Hippocampal formation (tissue), 2 donors: ENCODE measurements at places on chromosomes 12 and 14.

DNA sequence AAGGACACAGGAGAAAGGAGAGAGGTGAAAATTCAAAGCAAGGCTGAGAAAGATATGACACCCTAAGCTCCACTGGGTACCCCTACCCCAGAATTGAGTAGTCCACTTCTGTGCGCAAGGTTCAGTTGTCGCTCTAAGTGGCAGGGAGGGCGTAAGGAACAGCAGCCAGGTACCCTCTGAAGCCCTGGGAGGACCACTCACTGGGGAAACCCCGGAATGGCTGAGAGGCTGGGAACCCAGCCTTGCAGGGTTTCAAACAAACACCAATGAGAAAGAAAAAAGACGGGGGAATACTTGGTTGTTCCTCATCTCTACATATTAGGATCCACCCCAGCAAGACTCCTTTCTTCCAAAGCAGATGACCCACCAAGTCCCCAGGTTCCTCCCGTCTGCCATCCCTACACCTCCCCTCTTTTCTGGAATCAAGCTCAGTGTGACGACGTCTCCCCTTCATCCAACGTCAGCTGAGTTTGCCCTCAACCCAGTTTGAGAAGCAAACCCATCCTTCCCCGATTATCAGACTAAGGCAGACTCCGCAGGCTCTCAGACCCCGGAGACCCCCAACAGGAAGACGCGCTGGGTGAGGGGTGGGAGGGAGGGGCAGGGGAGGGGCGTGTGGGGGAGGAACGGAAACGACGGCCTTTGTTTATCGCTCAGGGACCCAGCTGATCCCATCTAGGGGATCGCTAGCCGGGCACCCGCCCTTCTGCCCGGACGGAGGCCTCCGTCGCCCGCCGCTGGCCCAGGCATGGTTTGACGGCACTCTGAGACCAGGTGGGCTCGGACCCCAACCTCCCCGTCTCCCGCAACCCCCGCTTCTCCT is 795 bp downstream of the LMBR1L start:
- no peak for DNase-seq

DNA sequence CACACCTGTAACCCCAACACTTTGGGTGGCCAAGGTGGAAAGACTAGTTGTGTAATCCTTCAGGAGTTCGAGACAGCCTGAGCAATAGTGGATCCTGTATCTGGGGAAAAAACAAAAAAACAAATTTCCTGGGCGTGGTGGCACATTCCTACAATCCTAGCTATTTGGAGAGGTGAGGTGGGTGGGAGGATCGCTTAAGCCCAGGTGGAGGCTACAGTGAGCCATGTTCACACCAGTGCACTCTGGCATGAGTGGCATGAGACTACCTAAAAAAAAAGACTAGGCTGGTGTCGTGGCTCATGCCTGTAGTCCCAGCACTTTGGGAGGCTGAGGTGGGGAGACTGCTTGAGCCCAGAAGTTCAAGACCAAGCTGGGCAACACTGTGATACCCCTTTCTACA is 17.2 kb downstream of the PTGES3 start:
- no peak for DNase-seq

DNA sequence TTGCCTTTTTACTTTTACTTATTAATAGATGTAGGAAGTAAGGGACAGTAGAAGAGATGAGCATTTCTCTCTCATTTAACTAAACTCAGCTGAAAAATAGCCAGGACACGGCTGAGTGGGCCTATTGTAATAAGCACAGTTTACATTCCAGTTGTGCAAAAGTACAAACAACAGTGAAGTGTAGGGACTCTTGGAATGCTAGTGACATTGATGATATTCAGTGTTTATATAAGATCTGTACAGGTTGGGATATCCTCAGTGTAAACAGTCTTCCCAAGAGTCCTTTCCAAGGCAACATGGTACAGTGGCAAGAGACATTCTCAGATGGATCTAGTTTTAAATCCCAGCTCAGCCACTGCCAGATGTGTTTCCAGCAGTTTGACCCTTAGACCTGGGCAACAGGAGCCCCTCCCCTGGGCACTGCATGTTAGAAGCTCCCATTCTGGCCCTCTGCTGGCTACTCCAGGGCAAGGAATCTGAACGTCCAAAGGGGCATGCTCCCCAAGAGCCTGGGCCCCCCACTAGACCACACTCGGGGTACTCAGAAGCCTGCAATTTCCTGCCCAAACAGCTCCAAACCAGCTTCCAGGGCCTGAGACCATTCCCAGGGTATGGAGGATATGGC is 55.3 kb downstream of the STAB2 start:
- DNase-seq, result no peak

DNA sequence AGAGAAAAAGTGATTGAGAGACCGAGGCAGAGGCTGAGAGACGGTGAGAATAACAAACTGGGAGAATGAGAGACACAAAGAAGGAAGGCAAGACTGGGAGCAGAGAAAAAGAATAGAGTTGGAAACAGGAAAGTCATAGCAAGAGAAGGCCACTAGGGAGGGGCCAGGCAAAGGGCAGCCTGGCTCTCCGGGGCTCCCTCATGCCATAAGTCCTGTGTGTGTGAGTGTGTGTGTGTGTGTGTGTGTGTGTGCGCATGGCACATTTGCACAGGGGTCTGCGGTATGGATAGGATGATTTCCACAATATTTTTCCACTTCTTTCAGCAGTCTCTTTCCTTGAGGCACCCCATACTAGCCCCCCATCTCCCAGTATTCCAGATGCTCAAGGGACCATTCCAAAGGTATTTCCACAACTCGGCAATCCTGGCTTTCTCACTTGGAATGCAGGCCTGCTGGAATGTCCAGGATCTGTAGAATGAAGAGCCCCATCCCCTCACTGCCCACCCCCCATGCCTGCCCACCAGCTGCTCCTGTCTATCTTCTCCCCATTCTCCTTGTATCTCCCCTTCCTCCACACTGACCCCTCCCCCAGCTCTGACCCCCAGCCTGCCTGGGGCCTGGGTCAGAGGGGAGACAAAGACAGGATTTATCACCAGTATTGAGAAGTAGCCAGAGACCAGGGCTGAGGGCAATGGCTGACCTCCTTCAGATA is 9.0 kb downstream of the GPR84 start:
- DNase-seq, result no peak

DNA sequence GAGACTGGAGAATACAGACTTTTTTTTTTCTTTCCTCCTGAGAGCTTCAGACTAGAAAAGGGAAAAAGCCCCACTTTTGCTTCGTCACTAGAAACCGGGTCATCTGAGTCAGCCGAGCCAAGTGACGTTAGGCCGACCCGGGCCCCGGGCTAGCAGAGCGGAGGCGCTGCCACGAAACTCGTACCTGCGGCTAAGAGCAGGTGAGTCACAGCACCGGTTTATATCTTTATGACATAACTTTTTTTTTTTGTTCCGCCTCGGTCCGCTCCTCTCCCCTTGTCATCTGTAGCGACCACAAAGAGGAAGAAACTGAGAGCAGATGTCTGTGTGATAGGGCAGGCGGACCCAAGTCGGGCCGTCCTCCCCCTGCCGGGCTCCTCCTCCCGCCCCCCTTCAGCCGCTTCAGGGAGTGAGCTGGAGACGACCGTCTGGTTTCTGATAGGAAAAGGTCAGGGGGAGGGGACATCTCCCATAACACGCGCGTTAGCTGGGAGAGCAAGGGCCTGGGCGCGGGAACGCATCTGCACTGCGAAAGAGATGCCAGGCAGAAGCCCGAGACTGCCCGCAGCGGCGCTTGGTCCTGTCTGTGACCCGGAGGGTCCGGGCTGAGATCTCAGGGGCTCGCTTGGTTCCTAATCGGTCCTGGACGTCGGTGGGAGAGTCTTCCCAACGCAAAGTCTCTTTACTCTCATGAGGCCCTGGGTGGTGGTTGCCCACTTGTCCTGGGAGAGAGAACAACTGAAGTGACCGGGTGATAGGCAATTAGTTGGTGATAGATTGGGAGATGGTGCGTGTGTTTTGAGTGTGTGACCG is 586 bp downstream of the TTC6 start:
- no peak for DNase-seq

DNA sequence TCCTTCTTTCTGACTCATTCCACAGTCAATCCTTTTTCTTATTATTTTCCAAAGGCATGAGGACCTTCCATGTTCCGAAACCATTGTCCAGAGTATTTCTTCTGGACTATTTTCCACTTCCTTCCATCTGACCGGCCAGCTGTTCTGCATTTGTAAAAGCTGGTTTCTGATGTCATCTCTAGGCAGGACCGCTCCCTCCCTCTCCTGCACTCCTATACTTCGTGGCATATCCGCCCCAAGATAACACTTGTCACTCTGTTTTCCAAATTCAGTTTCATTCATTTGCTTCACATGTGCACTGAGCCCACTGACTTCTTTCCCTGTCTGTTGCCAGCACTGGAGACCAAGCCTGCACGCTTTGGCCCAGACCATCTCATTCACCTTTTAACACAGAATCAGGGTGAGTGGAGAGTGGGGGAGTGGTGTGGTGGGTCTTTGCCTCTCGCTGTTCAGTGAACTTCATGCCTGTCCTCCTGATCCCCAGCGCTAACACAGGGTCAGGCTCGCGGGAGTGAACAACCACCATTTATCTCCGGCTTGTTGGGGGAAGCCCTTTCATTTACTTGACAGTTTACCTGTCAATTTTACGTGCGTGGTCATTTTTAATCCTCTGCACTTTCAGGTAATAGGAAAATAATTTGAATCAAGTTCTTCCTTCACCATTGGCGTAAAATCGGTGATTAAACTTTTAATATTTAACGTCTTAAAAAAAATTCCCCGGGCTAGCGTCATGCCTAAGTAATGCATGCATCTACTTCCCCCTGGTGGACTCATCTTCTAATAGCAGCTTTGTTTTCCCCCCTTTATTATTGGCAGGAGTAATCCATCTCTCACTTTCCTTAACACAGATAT is 52.5 kb downstream of the C12orf75 start:
- DNase-seq, result peak; percentile 53

GRCh38 chr12:89857652-89858274 is 149.1 kb upstream of the ATP2B1 start:
- no peak for DNase-seq

DNA sequence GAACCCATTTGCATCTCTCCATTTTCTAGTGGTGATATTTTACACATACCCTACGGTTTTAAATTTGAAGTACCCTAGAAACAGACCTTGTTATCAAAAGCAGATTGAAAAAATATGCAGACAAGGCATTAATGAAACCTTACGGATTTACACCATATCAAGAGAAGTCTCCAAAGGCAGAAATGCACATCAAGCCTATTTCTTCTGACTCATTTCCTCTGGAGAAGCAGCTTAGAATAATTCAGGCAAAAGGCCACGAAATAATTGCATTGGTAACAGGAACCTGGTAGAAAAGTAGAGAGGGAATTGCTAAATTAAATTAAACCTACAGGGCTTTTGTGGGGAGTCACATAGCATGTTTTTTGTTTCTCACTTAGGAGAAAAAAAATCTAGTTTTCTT is 34.7 kb downstream of the KICS2 start:
- no peak for DNase-seq

GRCh38 chr12:16955083-16955657 is 349.2 kb upstream of the LMO3 start:
- DNase-seq, result no peak

- DNase-seq, result no peak
These were observed 1.3 kb upstream of the GNG2 start for GRCh38 chr14:51859131-51859530.

GRCh38 chr12:93702707-93703315 is 25.6 kb downstream of the CRADD start:
- no peak for DNase-seq

DNA sequence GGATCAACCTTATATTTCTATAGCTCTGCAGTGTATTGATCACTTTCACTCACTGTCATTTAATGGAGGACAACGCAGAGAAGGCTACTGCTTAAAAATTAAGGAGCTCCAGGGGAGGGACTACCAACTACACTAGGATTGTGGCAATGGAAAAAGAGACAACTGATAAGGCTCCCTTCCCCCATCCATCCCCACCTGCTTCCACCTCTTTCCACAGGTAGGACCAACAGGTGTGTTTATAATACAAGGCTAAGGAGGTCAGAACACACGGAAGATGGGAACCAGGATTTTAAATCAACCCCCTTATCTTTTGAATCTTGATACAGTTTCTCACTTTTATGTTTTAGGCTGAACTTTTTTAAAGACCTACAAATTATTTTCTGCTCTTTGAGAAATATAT is 90.8 kb downstream of the STAB2 start:
- DNase-seq, result no peak

- no peak for DNase-seq
These were observed 96.9 kb downstream of the SYNE3 start for GRCh38 chr14:95419569-95419968.

- no peak for DNase-seq
These were observed 5.2 kb downstream of the ZBTB42 start for GRCh38 chr14:104805941-104806624.

- DNase-seq, result no peak
These were observed 693 bp downstream of the MAP3K9 start for GRCh38 chr14:70808416-70809224.

- no peak for DNase-seq
These were observed 17.3 kb downstream of the IRF2BPL start for GRCh38 chr14:77011245-77011644.

GRCh38 chr12:27896419-27896990 is 76.0 kb downstream of the PTHLH start:
- DNase-seq, result no peak

- DNase-seq, result no peak
These were observed 1011.8 kb downstream of the TMEM121 start for GRCh38 chr14:106538201-106538600.

DNA sequence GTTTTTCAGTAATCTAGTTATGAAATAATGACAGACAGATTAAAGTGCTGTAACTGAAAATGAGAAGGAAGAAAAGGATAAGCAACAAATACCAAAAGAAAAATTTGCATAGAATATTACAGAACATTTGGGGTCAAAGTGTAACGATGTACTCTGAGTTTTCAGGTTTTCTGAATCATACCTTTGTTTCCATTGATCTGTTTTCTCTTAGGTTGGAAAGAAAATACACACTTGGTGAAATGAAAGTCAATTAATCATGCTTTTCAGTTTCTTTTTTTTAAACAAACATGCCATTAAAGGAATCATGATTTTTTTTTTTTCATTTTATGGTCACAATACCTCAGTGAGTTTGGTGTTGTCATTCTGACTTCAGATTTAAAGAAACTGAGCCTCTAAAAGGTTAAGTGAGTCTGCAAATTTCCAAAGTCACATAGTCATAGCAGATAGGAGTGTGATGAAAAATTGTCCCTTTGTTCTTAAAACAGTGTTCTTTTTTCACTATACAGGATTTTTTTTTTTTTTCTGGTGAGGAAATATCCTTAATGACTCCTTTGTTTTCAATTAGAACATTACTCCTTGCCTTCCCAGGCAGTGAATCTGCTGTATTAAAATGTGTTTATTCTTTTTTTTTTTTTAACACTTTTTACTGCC is 35.9 kb upstream of the PZP start:
- DNase-seq, result no peak

DNA sequence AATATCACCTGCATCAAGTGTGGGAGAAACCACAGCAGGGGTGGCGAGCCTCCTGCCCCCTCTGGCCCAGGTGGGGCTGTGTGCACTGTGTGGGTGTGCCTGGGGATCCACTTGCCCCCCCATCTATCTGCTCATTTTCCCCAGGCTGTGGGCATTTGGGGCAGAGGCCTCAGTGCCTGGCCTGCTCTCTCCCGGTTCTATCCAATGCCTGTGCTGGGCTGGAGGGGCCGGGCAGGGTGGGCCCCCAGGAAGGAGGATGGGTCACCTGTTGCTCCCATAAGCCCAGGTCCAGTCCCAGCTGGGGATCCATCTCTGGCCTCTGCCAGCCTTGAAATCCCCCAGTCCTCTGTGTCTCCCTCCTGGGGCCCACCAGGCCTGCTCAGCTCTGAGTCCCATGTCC is 105.6 kb downstream of the TMEM121 start:
- no peak for DNase-seq

GRCh38 chr12:94731733-94732360 is 81.5 kb upstream of the TMCC3 start:
- no peak for DNase-seq

- DNase-seq, result no peak
These were observed 181.3 kb downstream of the CAND1 start for GRCh38 chr12:67450441-67450840.

GRCh38 chr12:77042833-77043232 is 22.5 kb downstream of the E2F7 start:
- DNase-seq, result no peak
